A549 treated with ZK216348 at 1 μM for 4 hours (cell line): ENCODE measurements at places on chromosomes 5 and 9. TPM values are rescaled to one million over a fixed set of nuclear protein-coding genes. Genes with fewer than 3 reads are reported as not detected.

Gene RASGRF2
- total RNA-seq = 1.6 to 2.3 TPM (median 2.0 TPM) in 5 replicates

Gene TXNDC8
- not detected in 5 replicates for total RNA-seq

Gene OTP
- total RNA-seq = 0.07 to 0.16 TPM (median 0.11 TPM) in 5 replicates

Gene CCDC180
- 0.26 to 1.1 TPM (median 0.81 TPM) in 5 replicates for total RNA-seq

Gene SLC28A3
- 0.04 TPM in 1 of 5 replicates, not detected in the others for total RNA-seq

Gene CD14
- 3.0 to 5.1 TPM (median 4.5 TPM) in 5 replicates for total RNA-seq

Gene CCL21
- not detected in 5 replicates for total RNA-seq

Gene PDE6A
- 0.19 to 0.38 TPM (median 0.25 TPM) in 5 replicates for total RNA-seq

Gene MAMDC4
- 1.8 to 5.7 TPM (median 4.8 TPM) in 5 replicates for total RNA-seq
